ENCODE measurements at places on chromosomes 4 and X.
A peak's percentile ranks its signal among the peaks of the same experiment; 100 is the strongest.

- no peak for DNase-seq
Measured at GRCh38 chr4:100060765-100061416, 110.8 kb upstream of the H2AZ1 start.

- no peak for DNase-seq
Measured at GRCh38 chr4:155033604-155034003, 174.8 kb upstream of the NPY2R start.

GRCh38 chr4:48518143-48518542 is 28.1 kb downstream of the ZAR1 start:
- no peak for DNase-seq

- DNase-seq, result no peak
Measured at GRCh38 chr4:113594231-113594556, 167.3 kb downstream of the CAMK2D start.

- DNase-seq, result no peak
Measured at GRCh38 chr4:185472103-185472542, 590 bp upstream of the CCDC110 start.

DNA sequence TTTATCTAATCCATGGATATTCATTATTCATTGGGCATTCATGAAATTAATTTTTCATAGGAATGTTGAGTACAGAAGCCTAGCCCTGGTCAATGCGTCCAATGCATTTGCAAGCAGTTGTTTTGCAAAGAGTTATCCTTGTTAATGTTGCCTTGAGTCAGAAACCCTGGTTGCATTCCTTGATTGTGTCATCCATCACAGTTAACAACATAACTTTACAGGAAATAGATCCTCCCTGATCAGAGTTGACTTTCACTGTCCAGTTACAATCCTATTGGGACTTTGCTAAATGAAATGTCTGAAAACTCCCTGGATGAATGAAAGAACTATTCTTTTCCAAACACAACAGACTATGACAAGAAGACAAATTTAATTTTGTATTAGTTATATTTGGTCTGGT is 924.3 kb upstream of the SLIT2 start:
- no peak for DNase-seq

GRCh38 chrX:119541188-119541587 is 24.0 kb downstream of the STEEP1 start:
- DNase-seq, result no peak

DNA sequence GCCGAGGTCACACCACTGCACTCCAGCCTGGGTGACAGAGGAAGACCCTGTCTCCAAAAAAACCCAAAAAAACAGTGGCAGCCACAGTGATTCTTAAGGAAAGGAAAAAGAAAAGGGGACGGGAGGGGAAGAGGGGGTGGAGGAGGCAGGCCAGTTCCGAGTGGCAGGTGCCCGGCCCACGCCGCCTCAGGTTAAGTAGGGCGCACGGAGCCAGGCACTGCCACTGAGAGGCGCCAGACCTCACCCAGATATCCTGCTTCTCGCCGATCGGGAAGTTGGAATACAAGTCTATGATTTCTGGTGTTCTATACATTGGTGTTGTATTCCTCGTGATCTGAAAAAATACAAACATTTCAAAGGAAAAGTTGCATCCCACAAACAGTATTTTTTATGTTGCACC is 35.9 kb downstream of the GAK start:
- DNase-seq, result peak; percentile 3

GRCh38 chrX:40201329-40201885 is 103.6 kb upstream of the BCOR start:
- DNase-seq, result peak; percentile 77

- no peak for DNase-seq
Measured at GRCh38 chr4:38123555-38123954, 163.4 kb downstream of the PTTG2 start.

DNA sequence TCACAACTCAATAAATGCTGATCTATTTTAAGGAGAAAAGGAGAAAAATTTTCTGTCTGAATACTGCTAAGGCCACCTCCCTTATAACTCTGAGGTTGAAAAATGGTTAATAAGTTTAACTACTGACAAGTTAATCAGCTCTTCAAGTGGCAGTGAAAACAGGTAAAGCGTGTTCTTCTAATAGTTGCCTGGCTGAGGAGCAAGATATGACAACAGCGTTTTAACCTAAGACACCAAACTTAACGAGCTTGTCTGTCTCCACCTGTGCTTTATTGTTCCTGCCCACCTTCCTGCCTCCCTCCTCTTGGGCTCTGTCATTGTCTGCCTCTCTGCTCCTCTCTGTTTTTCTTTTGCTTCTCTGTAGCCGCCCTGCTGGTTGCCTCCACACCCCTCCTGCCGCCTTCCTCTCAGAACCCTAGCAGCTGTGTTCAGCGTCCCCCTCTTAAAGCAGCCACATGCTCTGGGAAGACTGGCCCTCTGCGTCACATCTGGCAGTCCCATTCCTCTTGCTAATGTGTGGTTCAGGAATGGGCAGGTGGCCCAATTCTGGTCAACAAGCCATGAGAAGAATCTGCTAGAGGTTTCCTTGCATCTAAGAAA is 4.3 kb upstream of the TSPAN5 start:
- DNase-seq, result peak; percentile 64
